Activated CD8-positive, alpha-beta memory T cell treated with anti-CD3 and anti-CD28 coated beads for 24 hours (primary cell): ENCODE measurements at places on chromosomes 1 and 21.

DNA sequence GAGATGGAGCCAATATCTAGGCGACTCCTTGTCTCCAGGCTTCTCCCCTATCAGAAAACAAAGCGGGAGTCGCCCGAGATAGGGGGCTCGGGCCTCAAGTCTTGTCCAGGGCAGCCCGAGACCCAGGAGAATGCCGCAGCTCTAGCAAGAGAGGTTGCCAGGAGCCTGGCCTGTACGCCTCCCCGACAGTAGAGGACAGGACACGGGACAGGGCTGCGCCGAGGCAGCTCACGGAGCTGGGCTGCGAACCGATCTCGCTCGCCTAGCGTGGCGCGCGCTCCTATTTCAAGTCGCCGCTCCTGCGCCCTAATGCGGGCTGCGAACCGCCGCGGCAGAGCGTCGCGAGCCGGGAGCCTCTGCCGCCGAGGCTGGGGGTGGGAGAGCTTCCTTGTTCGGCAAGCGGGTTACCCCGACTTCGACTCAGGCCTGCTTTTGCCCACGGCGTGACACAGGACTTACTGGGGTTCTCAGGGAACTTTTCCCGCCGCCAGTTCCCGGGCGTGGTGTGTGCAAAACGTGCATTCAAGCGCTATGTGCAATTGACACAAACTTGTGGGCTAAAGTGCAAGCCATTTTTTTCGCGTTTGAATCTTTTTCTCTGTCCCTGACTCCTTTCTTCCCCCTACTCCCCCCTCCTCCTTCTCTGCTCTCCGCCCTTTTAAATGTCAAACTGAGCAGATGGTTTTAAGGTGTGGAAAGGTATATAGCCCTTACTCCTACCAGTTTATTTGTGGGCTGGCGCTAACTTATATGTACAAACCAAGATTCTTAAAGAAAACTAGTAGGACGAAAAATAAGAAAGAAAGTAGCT lies 2.4 kb upstream of the PROX1 start:
- no peak for DNase-seq

DNA sequence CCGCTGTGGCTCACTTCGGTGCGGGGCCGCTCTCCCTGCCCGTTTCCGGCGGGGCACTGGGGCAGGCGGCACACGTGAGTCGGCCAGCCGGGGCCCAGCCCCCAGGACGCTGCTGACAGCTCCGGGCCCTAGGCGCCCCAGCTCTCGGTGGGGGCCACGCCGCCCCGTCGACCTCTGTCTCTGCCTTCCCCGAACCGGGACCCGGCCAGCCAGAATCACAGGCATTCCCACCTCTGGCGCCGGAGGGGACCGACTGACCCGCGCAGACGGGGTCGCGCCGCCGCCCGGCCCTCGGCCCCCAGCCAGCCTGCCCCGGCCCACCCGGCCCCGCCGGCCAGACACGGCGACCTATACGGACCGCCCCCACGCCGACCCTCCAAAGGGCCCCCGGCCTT lies 755 bp downstream of the SCMH1 start:
- peak; percentile 80 for DNase-seq

DNA sequence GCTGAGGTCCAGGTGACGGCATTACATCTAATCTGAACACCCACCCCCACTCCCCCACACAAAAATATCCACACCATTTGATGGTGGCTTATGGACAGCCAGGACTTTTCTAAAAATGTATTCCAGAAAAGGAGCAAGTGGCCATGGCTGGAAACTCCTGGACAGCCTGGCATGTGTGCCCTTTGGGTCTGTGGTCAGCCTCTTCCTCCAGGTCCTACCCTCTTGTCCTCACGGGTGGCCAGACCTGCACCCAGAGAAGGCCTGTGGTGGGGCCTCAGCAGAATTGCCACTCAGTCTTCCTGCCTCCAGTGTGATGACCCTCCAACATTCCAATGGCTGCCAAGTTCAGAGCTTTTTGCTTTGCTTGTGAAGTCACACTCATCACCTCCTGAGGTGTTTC lies 600.6 kb downstream of the AJAP1 start:
- peak; percentile 7 for DNase-seq

DNA sequence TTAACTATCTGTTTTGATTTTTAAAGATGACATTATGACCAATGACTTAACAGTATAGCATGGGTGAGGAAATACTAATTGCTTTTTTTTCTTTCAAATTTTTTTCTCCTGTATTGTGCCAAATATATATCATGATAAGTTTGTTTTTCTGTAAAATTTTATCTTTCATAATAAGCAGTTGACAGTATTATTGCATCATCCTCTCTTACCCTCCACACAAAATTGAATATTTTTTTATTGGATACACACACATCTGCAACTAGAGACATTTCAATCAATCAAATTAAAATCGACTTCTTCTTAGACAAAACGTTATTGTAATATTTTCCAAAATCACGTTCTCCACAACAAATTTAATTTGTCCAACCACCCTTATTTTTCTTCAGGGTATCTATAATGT lies 330.4 kb upstream of the BRINP3 start:
- DNase-seq, result no peak

DNA sequence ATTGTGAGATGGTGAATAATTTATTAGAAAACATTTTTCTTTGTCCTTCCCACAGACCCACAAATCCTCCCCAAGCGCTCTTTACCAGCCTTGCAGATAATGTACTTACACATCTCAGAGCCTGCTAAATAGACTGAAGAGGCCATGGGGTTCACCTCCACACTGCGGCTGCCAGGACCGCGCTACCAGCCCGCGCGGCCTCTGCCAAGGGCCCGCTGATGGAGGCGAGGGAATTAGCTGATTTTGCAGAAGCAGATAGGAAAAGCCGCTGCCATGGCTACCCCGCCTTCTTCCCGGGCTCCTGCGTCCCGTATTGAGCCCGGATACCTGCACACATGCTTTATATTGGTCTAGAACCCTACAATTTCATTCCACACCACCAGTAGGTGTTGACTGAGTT lies 248.0 kb upstream of the FOXD3 start:
- no peak for DNase-seq

- DNase-seq, result no peak
Measured at GRCh38 chr1:41467673-41468072, 16.8 kb downstream of the EDN2 start.

- DNase-seq, result no peak
Measured at GRCh38 chr1:29586991-29587745, 350.8 kb downstream of the PTPRU start.

- no peak for DNase-seq
Measured at GRCh38 chr1:12039164-12039525, 19.8 kb downstream of the MIIP start.

- peak; percentile 76 for DNase-seq
Measured at GRCh38 chr1:91555821-91556531, 55.3 kb downstream of the CDC7 start.

DNA sequence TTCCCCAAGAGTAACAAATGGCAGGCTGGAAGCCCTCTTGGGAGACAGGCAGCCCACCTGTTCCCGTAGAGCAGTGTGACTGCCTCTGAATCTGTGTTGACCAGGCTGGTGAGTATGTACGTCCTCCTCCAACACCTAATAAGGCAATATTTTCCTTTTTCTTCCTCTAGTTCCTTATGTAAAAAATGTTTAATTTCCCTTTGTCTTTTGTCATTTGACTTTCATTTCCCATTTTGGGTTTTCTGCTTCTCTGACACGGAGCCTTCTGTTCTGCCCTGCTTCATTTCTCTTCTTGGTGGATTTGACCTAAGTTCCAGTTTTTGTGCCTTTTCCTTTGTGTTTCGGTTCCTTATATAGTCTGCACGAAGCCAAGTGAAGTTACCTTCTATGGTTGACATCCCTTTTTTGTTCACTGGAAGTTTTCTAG lies 65.8 kb upstream of the ATF3 start:
- DNase-seq, result no peak

DNA sequence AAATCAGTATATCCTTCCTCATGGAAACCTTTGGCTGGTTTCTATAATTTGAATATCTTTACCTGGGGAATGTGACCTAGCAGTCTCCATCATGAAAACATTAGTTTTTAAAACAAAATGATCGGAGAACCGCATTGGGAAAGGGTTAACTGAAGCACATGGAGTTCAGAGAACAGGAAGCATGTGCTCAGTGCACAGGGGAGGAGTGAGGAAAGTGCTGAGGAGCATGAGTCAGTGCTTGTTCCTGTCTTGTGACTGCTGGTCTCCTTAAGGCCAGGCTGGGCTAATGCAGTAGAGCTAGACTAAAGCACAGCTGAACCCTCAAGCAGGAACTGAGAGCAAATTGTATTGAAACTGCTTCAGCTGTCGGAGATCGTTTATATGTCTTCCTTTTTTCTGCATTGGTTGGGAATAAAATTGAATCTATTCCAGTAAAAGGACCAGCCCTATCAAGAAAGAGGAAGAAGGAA lies 5.8 kb downstream of the IFI16 start:
- peak; percentile 75 for DNase-seq

DNA sequence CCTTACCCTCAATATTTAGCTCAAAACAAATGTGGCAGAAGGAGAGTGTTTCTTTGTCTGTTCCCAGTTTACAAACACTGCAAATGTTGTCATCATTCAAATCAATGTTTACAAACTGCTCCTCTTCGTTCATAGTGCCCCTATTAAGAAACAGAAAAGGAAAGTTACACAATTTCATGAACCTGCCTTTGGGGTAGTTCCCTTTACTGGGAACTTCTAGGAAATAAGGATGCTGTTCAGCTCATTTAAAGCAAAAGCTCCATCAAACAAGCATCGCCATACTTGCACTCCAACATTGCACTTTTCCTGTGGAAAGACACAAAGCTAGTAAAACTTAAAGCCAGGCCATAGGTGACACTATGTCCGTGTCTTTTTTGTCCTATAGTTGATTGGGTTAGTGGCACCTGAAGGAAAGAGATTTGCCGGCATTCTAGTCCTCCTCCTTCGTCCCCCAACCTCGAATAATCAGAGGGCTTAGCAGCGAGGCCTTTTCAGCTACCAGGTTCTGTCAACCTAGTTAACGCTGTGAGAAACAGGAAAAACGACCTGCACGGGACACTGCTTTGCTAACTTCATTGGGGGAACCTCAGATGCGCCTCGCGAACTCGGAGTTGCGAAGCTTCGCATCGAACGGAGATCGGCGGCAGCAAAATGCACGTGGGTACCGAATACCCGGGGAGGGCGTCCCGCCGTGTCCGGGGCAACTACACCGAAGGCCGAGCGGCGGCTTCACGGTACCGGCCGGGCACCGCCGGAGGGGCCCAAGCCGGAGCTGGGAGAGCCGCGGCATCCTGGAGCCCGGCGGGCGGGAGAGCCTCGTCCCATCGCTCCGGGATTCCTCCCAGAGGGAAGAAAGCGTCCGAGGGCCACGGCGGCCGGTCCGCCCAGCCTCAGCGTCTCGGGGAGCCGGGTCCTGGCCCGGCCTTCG lies 706 bp downstream of the C21orf91 start:
- peak; percentile 81 for DNase-seq

DNA sequence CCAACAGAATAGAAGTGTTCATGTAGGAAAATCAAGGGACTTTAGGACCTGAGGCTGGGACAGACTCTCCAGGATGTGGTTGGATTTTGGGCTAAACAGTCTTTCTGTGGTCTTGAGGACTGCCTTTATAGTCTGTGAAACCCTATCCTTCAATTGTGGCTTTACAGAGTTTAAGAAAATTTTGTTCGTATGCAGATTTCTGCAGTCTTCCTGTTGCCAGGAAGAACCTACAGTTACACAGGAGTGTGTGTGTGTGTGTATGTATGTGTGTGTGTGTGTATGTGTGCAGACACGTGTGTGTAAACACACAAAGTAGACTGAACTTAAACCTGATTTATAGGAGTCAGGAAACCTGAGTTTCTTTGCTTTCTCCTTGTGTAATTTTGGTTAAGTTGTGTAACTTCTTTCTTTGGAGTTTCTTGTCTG lies 22.8 kb downstream of the NEK7 start:
- no peak for DNase-seq

DNA sequence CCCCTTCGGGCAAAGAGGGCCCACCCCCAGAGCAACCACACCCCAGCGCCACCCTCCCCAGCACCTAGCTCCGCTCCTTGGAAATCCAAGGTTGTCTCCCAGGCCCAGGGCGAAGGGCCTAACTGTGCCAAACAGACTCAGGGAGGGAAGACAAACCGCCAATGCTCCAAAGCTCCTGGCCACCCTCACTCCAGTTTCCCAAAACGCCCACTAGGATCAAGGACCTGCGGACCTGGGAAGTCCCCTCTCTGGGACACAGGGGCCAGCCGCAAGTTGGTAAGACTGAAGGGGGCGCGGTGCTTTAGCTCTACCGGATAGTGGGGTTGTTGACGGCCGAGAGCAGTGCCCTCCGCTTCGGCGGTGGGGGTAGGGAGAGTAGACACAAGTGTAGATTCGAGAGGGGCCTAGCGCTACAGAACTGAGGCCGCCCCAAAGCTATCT lies 581 bp downstream of the IRF6 start:
- DNase-seq, result no peak

GRCh38 chr21:36028127-36029069 lies 31.9 kb downstream of the SETD4 start:
- peak; percentile 86 for DNase-seq

DNA sequence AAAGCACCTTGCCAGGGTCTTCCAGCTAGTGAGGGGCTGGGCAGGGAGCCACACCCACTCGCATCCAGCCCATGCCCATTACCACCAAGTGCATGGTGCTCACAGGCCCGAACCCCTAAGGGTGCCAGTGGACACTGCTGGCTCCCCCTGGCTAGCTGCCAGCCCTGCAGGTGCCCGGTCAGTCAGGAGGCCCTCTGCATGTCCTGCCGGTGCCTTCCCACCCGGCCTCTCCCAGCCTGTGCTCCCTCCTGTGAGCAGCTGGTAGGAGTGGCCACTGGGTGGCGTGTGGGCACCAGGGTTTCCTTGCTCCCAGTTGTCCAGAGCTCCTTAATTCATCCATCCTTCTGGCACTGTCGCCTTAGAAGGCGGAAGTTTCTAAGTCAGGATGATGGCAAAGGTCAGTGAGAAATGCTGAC lies 33.4 kb downstream of the QSOX1 start:
- no peak for DNase-seq

- DNase-seq, result no peak
Measured at GRCh38 chr1:209688746-209689234, 13.6 kb downstream of the G0S2 start.
